ENCODE measurements at places on chromosomes 1 and 21. TPM values are rescaled to one million over a fixed set of nuclear protein-coding genes. Genes with fewer than 3 reads are reported as not detected.

DNA sequence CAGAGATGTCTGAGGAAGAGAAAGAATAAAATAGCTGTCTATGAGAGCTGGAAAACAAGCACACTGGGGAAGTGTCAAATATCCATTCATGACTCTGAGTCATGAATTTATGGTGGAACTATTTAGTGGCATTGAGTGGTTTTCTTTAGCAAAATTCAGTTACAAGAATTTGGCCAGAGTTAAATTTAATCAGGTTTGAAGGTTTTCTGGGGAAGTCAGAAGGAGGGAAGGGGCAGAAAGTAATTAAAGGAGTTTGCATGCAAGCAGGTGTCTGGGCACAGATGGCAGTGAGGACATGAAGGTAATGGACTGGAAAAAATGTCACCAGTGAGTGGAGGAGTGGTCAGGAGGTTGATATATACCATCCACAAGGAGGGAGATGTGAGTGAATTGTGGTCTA lies 121.9 kb upstream of the IVNS1ABP start:
- no peak for DNase-seq

- no peak for DNase-seq
Measured at GRCh38 chr1:206946261-206946660, at the start of gene PIGR. PIGR (minus strand) TSS chr1:206946466; CDS start chr1:206940531, 5,935 bp downstream.

The CYP2J2 gene
- total RNA-seq, result 2.9 TPM

The CD53 gene
- total RNA-seq, result 410 TPM

The SLFNL1 gene
- 0.60 TPM for total RNA-seq
